Activated CD4-positive, alpha-beta T cell treated with anti-CD3 and anti-CD28 coated beads for 24 hours (primary cell): ENCODE measurements at places on chromosomes 16 and 17.

DNA sequence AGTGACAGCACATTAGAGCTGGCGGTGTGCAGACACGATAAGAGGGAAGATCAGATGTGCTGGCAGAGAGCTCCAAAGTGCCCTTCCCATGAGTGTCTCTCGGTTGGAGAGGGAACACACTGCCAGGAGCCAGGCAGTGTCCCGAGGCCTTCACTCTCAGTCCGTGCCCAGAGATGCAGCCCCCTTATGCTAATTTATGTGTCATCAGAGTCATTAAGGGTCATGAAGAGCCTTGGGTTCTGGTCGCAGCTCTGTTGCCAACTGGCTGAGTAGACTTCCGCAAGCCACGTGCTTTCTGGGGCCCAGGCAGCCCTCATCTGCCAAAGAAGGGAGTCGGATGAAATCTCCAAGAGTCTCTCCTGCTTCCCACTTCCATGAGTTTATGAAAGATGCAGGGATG, 232.5 kb downstream of the MSI2 start:
- DNase-seq: no peak

DNA sequence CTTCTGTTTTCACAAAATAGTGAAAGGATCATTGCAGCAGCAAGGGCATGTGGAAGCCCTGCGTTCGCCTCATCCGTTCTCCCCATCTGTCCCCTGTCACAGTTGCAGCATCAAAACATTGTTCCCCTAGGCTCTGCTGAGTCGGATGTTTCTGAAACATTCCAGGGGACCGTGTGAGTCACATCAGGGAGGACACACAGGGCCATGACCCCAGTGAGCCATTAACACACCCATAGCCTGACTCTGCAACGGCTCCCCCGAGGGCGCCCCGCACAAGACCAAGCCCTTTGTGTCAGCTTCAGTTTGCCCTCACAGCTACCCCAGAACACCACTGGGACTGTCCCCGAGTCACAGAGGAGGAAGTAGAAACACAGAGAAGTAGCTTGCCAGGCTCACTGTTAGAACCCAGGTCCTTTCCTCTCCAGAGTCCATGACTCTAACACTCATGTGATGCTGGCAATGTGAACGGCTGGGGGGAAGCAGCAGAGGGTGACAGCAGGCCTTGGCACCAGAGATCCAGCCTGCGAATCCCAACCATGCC, 63.3 kb upstream of the HSBP1 start:
- no peak for DNase-seq

GRCh38 chr16:67555795-67556212, 6.5 kb upstream of the CTCF start:
- peak; percentile 12 for DNase-seq

DNA sequence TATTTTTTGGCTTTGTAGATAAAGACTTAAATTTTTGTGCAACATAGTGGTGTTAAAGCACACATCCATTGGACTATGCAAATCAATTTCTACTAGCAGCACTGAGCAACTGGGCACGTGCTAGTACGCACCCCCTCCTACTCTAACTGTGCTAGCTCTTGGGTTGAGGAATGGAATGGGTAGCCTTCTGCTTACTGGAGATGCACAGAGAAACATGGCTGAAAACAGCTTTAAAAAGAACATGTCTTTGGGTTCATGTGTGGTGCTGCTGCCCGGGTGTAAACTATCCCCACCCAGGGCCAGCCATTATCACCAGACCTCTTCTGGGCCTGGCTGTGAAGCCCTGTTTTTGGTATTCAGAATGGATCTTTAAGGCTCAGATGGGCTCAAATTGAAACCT, 7.3 kb downstream of the ESRP2 start:
- DNase-seq: no peak

DNA sequence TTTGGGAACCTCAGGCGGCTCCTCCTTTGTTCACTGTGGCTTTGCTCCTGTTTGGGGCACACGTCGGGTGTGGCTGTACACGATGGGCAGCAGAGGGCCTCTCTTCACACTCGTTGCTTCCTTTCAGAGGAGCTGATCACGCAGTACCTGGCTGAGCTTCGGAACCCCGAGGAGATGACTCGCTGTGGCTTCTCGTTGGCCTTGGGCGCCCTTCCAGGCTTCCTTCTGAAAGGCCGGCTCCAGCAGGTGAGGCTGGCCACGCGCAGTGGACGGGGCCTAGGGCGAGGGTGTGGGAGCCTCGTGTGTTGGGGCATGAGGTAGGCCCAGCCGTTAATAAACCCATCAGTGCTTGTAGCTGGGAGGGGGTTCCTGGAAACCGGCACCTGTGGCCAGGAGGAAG, 85.0 kb upstream of the ZNF750 start:
- DNase-seq: no peak

- DNase-seq: no peak
These were observed 152.6 kb downstream of the CYB561 start for GRCh38 chr17:63293323-63294075.

- DNase-seq: no peak
These were observed 10.5 kb downstream of the PELP1 start for GRCh38 chr17:4693416-4693815.

GRCh38 chr17:1073241-1073962, 76.5 kb downstream of the TIMM22 start:
- no peak for DNase-seq
